ENCODE measurements at places on chromosomes 1 and 21. TPM values are rescaled to one million over a fixed set of nuclear protein-coding genes. Genes with fewer than 3 reads are reported as not detected.

The DMRTB1 gene
- polyA plus RNA-seq = 0.14 TPM

The ADAMTS1 gene
- 110 TPM for polyA plus RNA-seq

The ETV3 gene
- 27.9 TPM for polyA plus RNA-seq

The OR2T11 gene
- not detected for polyA plus RNA-seq

The CD53 gene
- 5.4 TPM for polyA plus RNA-seq

The PRDX6 gene
- polyA plus RNA-seq = 376 TPM

DNA sequence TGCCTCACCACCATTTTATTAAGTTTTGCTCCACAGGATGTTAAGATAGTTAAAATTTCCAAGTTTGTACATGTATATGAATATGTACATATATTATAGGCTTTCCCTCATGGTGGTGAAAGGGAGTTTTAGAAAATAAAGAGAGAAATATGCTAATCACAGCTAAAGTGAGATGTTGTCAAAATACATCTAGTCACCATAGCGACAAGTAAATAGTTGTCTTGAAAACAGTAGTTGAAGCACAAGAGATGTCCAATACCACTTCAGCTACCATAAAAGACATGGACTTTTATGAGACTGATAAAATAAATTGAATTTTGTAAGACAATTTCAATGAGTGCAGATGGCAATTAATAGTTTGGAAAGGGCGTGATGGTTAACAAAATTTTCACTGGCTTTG is 1600.0 kb downstream of the BRINP3 start:
- no peak for DNase-seq

- DNase-seq = no peak
Observed at GRCh38 chr1:150544204-150544603, 5.0 kb upstream of the ADAMTSL4 start.

GRCh38 chr1:183180634-183181056 is 5.4 kb upstream of the LAMC2 start:
- no peak for DNase-seq

GRCh38 chr1:4696161-4696745 is 41.8 kb downstream of the AJAP1 start:
- no peak for DNase-seq

DNA sequence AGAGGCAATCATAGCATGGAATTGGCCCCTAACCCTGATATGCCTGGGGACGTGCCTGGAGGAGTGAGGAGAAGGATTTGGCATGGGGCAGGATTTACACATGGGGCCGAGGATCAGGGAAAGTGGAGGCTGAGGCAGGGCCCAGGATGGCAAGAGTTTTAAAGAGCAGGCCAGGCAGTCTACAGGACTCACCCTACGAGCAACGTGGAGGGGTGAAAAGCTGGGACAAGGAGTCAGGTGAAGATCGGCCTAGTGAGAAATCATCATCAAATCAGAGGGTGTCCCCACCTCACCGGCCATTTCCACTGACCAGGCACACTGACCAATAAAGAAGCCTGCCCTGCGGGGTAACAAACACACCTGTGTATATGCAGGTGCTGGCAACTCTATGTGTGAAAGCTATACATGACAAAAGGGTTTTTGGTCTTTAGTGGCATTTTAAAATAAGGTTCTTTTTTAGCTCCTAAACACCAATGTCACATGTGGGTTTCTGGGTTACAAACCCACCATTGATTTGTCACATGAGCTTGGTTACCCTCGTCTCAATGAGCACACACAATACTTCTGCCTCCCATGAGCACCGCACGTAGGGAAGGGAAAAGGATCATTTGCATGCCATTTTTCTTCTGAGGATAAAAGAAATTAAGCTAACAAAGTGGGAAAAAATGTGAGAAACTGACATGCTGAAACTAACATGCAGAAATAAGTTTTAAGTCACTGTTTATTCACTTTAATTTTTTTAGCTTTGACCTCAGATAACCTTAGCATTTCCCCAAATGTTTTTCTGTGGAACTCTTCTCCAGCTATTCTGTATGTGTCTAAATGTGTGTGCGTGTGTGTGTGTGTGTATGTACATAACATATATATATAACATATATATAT is 168.1 kb upstream of the EDN2 start:
- DNase-seq = no peak

- DNase-seq = no peak
Observed at GRCh38 chr1:47478090-47478489, 40.2 kb downstream of the FOXD2 start.

- no peak for DNase-seq
Observed at GRCh38 chr1:156478250-156478627, 22.3 kb downstream of the MEF2D start.

- DNase-seq = no peak
Observed at GRCh38 chr21:24759348-24760075, 847.8 kb downstream of the MRPL39 start.

DNA sequence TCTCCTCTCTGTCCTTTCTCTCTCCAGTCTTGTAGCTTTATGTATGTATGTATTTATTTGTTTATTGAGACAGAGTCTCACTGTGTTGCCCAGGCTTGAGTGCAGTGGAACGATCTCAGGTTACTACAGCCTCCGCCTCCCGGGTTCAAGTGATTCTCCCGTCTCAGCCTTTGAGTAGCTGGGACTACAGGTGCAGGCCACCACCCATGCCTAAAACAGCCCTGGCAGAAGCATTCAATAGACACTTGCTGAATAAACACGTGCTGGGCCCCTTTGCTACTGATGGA is 2.5 kb downstream of the KIAA2013 start:
- DNase-seq = no peak

GRCh38 chr1:114219172-114219868 is 65.7 kb upstream of the SYT6 start:
- no peak for DNase-seq

DNA sequence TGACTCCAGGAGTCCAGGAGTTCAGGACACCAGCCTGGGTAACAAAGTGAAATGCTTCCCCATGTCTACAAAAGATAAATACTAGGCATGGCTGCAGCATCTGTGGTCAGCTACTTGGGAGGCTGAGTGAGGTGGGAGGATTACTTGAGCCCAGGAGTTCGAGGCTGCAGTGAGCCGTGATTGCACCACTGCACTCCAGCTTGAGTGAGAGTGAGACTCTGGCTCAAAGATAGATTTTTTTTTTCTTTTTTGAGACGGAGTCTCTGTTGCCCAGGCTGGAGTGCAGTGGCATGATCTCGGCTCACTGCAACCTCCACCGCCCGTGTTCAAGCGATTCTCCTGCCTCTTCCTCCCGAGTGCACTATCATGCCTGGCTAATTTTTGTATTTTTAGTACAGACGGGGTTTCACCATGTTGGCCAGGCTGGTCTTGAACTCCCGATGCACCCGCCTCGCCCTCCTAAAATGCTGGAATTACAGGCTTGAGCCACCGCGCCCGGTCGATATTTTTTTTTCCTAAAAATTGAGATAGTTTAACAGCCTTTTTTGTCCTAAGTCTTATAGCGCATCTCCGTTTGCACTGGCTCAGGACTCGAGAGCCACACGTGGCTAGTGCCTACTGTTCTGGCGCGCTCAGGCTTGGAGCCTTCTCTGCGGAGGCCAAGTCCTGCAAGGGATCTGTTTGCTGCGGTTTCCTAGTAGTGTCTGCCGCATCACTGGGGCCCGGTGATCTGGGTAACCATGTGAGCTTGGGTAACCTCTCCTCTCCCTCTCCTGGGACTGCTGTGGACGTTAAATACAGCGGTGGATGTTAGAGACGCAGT is 1.0 kb upstream of the MFN2 start:
- no peak for DNase-seq

DNA sequence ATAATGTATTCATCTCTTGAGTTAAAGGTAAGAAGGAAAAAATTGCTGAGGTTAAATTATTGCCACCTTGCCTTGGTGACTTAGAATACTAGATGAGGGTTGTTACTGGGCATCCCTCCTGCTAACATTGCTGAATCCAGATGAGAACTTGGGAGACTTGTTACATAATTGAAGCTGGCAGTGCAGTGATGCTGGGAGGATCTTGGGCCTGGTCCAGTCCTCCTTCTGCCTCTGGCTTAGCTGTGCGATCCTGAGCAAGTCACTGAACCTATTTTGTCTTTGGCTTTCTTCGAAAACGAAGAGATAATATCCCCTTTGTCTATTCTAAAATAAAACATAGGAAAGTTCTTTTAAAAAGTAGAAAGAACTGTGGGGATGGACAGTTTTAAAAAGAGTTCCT is 244.9 kb upstream of the NRIP1 start:
- no peak for DNase-seq

DNA sequence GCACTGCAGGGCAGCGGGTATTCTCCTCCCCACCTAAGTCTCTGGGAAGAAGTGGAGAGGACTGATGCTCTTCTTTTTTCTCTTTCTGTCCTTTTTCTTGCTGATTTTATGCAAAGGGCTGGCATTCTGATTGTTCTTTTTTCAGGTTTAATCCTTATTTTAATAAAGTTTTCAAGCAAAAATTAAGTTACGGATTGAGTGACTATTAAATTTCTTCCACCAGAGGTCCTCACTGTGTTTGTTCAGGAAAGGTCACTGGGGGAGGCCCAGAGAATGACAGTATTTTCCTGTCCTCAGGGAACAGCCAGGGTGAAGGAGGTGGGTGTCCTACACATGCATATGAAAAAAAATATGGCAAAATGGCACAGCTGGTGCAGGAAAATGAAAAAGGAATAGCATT is 4.4 kb upstream of the ELF3 start:
- DNase-seq = no peak

GRCh38 chr1:46440478-46440877 is 46.4 kb downstream of the FAAH start:
- no peak for DNase-seq

- no peak for DNase-seq
Observed at GRCh38 chr1:27427816-27428315, 35.4 kb downstream of the GPR3 start.

DNA sequence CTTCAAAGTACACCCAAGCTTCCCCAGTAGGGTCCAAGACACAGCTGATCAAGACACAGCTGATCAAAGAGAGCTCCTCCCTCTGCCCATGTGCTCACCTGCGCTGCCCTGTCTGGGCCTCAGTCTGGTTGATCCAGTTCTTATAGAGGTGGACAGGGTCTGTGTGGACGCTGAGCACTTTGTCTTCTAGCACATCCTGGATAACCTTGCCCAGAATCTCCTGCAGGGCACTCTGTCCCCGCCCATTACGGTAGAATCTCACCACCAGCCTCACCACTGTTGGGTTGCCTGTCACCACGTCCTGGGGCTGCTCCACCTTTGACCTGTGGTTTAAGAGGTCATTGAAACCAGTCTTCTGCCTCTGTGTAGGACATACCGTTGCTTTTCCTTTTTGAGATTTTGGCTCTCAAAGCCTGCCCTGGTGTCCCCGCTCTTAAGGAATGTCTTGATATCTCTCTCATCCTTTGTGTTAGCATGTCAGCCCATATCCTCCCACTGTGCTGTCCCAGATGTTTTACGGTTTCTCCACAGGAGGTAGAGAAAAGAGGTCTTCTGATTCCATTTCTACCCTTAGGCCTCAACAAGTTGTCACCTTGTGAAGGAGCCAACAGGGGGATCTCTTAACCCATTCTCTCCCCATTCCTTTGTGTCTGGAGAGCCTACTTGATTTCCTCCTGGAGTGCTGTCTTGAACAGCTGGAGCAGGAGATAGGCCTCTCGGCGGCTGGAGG is 33.5 kb downstream of the IQGAP3 start:
- DNase-seq = no peak

GRCh38 chr1:18088077-18088594 is 19.5 kb upstream of the IGSF21 start:
- DNase-seq = no peak

DNA sequence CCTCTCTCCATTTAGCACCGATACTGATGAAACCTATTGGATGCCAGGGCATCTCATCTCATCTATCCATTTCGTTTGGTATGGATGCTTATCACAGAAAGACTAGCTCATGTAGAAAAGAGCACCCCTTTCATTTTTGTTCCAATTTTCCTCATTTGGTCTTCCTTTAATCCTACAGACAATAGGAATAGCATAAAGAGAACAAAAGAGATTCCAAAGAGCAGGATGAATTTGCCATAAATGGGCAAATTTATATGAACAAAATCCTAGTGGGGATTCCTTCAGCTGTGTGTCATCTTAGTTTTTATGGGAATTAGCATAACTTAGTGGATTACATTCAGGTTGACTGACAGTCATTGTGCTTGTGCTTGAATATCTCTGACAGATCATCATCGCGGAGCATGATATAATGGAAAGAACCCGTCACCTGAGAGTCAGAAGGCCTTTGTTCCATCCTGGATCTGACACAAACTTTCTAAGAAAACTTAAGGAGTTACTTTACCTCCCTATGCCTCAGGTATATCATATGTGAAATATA is 777.5 kb upstream of the ADGRL2 start:
- no peak for DNase-seq

- no peak for DNase-seq
Observed at GRCh38 chr1:150521196-150521968, 5.8 kb downstream of the FALEC start.

DNA sequence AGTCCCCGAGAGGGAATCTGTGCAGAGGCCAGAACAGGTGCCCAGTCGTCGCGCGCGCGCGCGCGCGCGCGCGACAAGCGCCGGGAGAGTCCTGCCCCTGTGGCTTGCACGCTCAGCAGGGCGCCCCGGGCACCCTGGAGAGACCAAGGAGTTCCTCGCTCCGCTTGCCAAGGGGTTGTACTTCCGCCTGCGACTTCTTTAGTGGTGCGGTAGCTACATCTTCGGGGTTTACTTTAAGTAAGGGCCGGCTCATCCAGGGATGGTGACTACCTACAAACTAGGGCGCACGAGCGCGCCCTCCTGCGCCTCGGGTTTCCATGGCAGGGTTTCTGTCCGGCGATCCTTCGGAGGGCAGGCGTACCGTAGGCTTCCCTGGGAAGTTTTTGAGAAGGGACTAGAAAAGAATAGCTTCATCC is 1.4 kb downstream of the LHX4 start:
- DNase-seq = no peak

DNA sequence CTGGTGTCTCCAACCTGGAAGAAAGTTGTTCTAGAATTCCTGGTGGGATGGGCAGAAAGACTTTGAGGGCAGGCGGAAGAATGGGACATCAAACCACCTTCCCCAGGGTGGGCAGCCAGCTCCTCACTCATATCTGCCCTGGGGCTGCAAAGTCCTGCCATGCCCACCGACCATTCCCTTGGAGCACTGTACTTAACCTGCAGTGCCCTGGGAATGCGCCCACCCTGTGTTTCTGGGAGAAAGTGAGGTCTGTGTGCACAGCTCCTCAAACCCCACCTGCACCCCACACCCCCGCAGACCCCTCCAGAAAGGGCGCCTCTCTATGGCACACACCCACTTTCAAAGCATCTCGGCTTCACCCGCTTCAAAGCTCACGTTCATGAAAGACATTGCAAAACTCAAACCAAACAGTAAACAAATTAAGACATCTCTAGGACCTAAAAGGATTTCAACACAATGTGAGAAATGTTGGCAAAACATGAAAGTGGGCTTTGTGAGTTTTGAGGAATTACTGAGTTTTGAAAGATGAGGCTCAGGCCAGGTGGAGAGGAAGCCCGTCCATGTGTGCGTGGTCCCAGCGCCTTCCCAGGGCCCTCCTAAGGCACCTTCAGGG is 25.1 kb downstream of the KRTAP10-1 start:
- DNase-seq = no peak

DNA sequence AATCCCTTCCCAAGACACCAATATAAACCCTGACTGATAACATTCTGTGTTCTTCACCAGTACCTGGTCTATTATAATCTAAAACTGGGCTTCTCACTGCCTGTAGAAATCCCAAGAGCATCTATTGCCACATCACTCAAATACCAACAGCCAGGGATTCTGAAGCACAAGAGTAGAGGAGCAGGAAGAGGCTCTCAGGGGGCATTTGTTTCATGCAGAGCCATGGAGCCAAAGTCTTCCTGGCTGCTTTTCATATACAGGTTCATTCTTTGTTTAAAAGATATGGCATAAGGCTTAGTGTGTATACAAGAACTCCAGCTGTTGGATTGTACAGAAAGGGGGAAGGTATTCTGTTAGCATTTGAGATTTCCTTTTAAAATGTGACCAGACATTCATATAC is 38.2 kb upstream of the USH2A start:
- DNase-seq = no peak

GRCh38 chr1:30853350-30853749 is 55.2 kb downstream of the SDC3 start:
- no peak for DNase-seq

All from right renal cortex interstitium (tissue), 3 donors.